ENCODE measurements at places on chromosomes 2 and 18.

DNA sequence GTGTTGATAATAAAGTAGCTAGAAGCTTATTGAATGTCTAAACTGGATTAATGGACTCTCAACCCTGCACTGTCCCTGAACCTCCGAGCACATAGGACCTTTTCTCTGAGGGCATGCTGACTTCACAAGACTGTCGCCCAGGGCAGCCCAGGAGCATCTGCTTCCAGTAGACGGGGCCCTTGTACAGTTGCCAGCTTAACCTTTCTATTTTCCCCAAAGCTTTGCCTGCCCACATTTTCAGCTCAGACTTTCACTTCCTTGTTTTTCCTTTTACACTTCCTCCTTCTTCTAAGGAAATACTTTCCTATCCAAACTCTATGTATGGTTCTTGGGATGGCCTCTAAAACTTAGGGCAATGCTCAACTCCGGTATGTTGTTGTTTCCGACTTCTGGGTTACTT lies 1.3 kb downstream of the VWA3B start:
- DNase-seq = no peak

DNA sequence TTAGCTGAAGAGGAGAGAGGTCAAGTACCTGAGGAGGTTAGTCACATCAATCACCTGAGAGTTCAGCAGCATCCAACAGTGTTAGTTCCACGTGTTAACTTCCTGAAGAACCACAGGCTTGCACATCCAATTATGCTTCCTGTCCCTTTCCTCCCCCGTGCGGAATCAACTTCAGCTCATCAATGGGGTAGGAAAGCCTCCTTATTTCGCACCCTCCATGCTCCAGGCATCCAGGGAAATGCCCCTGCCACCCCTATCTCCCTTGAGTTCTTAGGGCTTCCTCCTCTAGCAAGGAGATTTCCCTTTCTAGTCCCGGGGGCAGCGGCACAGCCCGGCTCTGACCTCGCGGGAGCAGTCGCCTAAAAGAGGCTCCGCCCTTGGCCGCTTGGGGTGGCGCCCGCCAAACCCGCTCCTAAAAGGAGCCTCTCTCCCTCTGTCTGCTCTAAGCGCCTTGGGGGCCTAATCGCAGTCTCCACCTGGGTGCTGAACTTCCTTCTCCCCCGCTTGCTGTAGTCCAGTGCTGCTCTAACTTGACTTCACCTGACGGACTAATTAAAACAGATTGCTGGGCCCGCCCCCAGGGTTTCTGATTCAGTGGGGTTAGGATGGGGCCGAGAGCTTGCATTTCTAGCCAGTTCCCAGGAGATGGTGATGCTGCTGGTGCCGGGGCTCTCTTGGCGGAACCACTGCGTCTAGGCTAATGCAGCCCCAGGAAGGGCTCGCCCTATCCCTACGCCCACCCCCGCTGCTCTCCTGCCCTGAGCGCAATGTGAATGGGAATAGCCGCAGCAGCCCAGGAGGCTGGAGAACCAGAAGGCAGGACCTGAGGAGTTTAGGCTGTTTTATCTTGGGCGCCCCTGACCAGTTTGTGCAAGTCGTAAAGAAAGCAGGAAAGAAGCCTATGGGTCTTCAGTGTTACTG lies 3.4 kb upstream of the TET3 start:
- DNase-seq = no peak

DNA sequence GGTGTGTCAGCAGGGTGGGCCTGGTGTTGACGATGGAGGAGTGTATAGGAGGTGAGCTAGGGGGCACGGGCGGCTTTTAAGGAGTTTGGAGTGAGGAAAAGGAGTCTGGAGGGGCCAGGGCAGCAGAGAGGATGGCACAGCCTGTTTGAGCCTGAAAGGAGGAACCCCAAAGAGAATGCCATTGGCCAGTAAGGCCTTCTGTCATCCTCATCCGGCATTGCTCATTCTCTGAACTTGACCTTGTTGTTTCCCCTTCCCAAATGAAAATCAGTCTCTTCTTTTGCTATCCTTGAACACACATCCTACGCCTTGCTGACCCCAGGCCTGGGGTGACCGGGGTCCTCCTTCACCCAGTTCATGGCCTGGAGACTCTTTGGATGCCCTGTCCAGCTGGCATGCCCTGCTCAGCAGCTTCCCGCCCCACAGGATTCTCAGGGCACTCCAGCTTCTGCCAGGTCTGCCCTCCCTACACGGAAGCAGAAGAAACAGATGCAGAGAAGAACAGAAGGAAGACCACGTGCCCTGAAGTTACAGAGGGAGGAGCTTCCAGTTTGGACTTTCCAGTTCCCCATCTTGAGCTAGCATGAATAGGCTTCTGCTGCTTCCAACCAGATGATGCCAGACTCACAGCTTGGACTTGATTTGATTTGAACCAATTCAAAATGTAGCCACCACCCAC lies 20.5 kb upstream of the KIF3C start:
- DNase-seq = no peak

DNA sequence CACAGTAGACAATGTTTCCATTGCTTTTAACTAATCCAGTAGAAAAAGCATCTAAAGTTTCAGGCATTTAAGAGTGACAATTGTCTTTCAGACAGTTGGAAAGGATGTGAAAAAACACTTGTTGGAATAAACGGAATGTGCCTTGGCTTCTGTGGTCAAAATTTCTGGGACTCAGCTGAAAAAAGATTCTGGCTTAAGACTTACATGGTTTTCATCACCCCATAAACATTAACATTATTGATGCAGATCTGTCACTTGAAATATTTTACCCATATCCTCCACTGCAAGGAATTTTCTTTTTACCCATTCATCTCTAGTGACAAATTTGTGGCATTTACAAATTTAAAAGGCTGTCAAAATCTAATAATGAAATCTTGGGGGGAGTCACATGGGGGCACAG lies 166.0 kb downstream of the SRBD1 start:
- no peak for DNase-seq

DNA sequence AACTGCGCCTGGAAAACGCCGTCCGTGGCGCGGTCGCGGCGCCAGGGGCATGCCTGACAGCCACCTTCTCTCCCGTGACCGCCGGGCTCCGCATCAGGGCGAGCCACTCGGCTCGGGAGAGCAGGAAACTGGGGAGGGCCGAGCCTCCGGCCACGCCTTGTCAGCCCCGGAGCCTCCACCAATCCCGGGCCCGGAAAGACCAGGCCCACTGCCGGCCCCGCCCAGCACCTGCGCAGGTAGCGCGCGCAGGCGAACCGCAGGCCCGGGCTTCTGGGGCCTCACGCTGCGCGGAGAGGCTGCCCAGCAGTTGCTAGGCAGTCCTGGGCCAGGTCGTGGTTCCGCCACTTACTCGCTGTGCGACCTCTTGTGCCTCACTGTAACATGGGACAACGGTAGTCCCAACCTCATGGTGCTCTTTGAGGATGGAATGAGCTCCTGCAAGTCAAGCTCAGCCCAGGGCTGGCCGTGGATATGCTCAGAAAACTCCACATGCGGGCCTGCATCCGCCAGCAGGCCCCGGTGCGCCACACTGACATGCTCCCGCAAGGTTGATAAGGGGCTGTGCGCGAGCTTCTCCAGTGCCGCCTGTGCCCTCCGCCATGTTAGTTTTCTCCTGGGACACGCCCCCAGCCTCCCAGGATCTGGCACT lies 97.1 kb downstream of the INHBB start:
- DNase-seq = no peak

DNA sequence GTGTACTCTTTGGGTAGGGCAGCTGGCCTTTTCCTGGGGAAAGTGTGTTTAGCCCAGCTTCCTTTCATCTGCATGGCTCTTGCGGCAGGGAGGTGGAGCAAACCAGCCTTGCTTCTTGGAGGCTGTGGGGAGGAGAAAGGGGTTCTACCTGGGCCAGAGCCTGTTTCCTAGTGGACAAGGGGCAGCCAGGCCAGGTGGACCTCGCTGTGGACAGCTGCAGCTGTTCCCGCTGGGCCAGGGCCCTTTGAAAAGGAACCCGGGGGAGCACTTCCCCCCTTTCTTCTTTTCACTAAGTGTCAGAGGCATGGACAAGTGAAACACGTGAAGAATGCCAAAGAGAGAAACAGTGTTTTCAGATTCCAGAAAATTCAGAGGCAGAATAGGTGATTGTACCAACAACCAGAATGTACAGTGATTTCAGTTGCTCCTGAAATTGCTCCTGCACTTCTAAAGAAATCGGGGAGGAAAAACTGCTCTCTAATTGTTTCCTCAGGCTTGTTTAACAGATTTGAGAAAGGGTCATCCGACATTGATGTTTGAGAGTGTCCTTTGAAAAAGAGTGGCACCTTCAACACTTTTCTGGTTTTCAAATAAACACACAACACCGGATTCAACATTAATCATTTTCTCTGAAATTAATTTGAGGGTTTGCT lies 3.9 kb downstream of the GLI2 start:
- no peak for DNase-seq

GRCh38 chr18:582465-582864 lies 2.3 kb downstream of the CETN1 start:
- no peak for DNase-seq

DNA sequence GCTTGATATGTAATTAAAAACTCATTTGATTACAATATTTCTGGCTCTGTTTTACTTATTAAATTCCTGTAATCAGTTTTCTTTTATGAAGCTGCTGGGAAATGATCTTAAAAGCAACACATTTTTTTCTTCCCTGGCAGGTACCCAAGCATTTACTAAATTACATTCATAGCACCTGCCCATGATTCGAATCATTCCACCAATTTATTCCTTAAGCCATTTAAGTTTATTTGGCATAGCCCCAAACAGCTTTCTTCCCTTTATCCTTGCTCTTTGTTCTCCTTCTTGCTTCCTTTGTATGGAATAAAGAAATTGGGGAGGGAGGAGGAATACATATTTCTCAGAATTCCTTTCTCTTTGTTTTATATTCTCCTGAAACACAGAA lies 241.3 kb downstream of the AGPS start:
- DNase-seq = no peak

- DNase-seq = no peak
Measured at GRCh38 chr2:39325966-39326365, 82.2 kb upstream of the CDKL4 start.

DNA sequence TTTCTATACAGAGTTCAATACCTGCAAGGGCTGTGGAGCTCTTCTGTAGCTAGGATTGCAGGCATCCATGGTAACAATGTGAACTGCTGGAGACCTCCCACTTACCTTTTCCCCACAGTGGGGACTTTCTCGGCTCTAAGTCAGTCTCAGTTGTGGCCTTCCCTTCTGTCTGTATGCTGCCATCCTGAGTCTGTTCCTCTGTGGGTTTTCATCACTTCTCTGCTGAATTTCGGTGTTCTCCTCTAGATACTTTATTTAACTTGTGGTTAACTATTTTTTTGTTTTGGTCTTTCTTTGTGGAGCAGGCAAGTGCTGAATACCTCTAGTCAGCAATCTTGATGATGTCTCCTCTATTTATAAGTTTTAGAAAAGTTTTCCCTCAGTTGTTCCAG lies 647.2 kb upstream of the CDH2 start:
- no peak for DNase-seq

DNA sequence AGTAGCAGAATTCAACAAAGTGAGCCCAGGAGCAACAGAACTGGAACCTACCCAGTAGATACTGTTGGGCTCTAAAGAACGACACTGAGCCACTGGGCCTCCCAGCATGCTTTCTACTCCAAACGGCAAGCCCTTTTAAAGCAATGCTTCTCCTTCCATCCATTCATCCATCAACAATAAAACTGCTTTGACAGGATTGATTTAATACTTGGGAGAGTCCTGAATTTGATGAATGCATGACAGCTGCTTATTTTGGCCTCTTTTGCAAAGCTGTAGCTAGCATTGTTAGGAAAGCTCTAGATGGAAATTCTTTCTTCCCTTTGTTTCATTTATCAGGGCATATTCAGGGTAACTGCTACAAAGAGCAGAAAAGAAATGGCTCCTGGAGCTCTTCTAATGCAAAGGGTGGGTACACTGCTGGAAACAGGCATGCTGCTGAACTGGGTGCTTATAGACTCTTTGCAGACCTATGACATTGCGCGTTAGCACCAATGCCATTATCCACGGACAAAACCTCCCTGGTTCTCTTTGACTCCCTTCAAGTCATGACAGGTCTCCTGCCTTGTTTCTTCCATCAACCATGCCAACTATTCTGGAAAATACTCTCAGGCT lies 138.4 kb upstream of the HNRNPA3 start:
- no peak for DNase-seq

- DNase-seq = no peak
Measured at GRCh38 chr2:176205126-176205525, 16.7 kb downstream of the HOXD1 start.

GRCh38 chr18:12750715-12751502 lies 48.1 kb downstream of the PSMG2 start:
- no peak for DNase-seq

- DNase-seq = no peak
Measured at GRCh38 chr2:74984947-74985637, 26.6 kb downstream of the POLE4 start.

DNA sequence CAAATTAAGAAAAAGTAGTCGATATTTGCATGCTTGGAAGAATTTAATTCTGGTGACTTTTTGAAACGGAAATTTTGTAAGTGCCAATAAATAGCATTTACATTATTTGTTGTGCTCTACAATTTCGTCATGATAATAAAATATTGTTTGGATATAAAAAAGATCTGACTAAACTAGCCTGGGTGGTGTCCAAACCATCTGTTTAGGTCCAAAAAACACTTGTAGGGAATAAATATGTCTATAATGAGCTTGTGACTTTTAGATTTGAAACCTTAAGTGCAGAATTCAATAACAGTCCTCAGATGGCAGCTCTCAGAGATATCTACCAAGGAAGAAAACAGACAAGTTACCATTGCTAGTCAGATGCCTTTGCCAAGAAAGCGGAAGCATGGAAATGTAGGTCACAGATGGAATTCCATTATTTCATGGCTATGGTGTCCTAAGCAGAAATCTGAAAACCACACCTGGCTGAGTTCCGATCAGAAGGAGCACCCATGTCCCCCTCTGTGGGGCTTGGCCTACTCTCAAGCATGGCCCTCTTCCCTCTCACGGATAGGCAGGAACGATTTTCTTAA lies 731.1 kb downstream of the RNF144A start:
- DNase-seq = no peak

DNA sequence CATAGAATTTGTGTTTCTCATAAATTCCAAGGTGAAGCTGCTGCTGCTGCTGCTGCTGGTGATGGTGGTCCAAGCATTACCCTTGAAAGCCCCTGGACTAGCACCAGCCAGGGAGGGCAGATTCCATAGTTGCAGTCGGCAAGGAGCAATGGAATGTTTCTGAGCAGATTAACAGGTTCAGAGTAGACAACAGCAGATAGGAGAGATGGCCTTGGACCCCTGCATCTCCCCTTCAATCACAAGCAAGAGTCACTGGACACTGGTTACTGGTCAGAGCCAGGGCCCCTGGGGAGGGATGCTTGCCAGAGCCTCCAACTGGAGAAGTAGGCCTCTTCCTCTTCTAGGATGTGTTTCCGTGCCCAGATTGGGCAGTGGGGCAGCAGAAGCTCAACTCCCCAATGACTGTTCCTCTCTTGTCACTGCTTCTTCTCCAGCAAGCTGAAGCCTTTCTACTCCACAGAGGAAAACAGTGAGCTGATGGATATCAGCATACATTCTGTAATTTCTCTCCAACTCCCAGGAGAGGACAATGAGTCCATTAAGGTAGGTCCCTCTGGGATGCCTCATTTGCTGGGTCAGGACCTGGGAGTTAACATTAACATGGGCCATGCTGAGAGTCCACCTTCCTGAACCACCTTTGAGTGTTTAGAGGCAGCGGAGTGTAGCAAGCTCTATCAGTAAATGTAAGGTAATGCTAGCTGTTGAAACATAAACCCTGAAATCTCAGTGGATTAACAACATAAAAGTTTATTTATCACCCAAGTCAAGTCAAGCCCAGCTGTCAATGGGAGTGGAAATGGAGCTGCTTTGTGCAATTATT lies 35.3 kb downstream of the MROH2A start:
- DNase-seq = no peak

GRCh38 chr2:23698116-23698693 lies 228.7 kb downstream of the ATAD2B start:
- no peak for DNase-seq
